ENCODE measurements at places on chromosomes 6 and 20.

- no peak for DNase-seq
Measured at GRCh38 chr6:6503191-6503590, 85.3 kb upstream of the LY86 start.

DNA sequence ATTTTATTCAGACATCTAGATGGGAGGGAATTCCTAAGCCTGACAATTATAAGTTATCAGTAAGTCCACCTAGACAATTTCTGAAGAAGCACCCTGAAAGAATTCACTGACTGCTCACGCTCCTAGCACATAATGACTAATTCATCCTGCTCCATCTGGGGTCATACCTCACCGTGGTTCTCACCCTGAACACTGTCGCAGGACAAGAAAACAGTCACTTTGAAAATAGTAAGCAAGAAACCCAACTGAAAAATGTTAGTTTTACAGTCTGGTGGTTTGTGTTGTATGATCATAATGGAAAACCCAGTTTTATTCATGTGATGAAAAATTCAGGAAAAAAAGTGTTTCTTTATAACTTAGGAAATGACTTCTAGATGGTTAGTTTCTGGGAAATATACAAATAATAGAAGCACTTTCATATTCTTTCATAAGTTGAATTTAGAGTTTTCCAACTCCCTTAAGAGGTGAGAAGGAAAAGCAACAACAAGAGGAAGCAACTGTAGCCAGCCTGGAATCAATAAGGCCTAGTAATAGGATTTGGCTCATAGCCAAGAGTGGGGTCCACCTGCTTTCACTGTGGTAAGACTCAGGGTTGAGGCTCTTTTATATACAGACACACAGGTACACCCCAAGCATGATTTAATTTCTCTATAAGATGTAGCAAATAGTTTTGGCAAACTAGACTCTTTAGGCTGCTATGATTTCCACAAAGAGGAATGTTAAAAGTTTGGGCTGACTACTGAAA, 94.1 kb downstream of the HIVEP2 start:
- no peak for DNase-seq

GRCh38 chr20:62064770-62065673, 659 bp downstream of the TAF4 start:
- no peak for DNase-seq

DNA sequence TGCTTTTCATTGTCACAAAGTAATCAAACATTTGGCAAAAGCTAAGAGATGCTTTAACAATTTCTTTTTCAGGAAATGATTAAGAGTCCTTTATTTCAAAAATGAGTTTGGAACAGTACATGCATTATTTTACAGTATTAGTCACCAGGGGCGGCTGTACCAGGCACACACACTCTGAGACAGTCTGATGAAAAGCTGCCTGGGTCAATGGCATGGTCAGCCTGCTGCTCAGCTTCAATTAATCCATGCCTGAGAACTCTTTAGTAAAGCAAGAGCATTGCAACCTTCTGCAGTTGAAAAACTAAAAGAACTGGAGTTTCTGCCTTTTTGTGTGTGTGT, 105.5 kb downstream of the TULP4 start:
- no peak for DNase-seq

DNA sequence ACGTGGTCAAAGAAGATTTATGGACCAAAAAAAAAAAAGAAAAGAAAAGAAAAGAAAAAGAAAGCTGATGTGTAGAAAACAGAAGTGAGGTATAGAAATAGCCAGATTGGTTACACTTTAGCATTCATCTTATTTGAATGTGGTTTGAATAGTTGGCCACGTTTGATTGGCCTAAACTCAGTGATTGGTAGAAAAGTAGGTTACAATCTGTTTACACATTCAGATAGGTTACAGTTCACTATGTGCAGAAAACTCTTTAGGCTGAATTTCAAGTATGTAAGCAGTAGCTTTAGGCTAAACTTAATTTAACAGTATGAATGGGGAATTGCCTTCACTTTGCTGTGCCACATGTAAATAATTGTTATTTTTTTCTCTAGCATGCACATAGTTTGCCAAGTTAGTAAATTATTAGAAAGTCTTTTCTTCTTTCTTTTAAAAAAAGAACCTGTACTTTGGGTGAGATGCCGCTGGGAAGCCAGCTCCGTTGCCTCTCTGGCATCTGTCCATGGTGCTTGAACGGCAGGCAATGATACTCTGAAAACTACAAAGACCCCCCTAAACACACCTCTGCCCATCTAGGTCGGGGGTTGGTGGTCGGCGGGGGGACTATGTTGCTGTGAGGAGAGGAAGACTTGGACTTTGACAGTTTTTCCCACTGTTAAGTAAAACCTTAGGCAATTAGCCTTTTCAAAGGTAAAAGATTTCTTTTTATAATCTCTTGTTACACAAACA, 173.0 kb downstream of the AIG1 start:
- DNase-seq = no peak

- no peak for DNase-seq
Measured at GRCh38 chr6:137944793-137945498, 77.9 kb downstream of the TNFAIP3 start.

- no peak for DNase-seq
Measured at GRCh38 chr20:21102603-21103311, 3.4 kb downstream of the LINC00237 start.

GRCh38 chr6:166614171-166614583, 12.9 kb downstream of the RPS6KA2 start:
- no peak for DNase-seq

- no peak for DNase-seq
Measured at GRCh38 chr20:50368813-50369224, 141.4 kb upstream of the PTPN1 start.

DNA sequence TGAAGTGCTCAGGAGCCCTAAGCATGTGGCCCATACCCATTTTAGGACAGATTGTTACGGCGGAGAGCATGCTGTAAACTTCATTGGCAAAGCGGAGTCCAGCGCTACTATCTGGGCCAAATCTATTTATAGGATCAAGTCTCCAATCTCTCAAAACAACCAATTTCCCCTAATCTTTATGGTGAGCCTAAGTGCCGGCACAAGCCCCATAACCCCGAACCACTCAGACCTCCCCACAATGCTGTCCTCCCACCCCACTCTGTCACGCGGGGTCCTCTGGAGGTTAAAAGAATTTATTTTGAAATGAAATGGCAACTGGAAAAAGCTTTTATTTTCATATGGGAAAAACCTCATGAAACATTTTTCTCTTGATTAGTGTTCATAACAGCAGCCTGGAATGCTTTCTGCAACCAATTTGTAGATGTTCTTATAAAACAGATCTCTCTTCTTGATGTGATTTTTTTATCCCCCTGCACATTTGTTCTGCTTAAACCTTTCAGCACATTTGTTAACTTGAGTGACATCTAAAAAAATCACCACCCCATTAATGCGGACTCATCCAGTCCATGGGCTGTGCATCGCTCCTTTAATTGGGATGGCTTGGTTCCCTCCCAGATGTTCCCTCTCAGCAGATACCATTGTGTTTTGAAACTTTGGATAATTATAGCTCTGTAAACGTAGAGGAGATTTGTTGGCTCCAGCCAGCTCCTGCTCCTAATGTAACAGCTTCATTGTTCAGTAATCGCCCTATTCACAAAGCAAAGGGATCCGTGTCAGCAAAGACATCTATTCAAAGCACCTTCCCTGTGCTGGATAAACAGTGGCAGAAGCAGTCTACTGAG, 323.6 kb downstream of the CD83 start:
- no peak for DNase-seq

DNA sequence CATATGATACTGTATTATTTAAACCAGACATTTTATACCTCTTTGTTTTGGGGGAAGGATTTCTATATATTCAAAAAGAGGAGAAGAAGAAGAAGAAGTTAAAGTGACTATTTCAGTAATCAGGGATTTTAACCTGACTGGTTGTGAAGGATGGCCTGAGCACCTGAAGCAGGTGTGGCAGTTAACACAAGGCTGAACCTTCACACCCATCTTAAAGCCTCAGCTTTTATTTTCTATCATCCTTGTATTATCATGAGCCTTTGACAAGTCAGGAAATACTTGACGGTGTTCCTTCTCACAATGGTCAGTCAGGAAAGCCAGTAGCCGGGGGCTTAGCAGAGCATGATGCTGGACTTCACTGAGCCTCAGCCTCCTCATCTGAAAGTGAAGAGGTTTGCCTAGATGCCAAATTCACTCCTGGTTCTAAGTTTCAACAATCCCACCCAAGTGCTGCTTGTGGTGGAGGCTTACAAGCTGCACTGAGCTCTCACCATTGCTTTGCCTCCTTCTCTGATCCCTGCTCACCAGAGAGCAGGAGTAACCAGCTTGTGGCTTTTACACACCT, 117.2 kb downstream of the JAG1 start:
- no peak for DNase-seq

DNA sequence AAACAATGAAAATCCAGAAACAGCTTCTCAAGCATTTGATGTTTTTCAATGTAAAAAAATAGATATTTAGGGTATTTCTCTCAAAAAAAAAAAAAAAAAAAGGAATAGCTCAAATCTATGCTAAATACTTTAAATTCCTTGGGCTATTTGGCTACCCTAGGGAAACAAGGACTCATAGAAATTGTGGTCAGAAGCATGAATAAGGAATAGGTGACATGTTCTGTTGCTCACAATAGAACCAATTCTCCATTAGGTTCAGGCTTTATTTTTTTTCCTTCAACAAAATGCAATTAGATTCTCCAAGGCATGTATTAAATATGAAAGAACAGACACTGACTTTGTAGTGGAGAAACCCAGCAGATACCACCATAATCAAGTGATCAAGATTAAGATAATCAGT, 904.3 kb upstream of the FLRT3 start:
- no peak for DNase-seq

DNA sequence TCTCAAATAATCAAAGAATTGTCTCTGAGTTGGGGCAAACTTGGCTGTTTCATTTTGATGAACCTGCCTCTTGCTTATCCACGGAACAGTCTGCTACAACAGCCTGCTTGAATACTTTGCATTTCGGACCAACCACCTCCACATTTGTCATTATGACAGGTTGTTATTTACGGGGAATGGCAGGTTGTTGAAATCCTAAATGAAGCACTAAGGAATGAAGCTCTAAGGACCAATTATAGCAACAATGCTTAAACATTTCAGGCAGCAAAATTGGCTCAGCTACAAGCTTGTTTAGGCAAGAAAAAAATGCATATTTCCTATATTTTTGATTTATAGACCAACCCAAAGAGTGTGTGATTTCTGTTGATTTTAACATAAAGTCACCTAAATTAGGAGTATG, 84.5 kb downstream of the MAP3K7 start:
- DNase-seq = no peak

DNA sequence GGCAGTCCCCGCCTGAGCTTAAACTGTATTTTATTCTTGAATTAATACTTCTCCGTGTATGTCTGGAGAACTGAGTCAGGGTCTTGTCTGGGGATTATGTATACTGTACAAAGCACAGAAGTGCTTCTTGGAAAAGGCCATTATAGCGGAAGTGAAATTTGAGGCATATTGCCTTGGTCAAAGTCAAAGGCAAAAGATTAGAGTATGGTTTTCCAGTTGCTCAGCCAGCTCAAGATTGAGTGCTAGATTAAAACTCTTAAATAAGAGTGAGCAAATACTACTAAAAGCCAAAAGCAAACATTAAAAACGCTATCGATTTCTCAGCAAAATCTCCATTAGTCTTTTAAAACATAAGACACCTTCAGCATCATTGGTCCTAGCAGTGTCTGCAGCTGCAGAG, 207.7 kb upstream of the MAN1A1 start:
- DNase-seq = no peak

GRCh38 chr20:60506061-60506460, 547.8 kb downstream of the CDH26 start:
- no peak for DNase-seq

- DNase-seq = no peak
Measured at GRCh38 chr6:34914358-34914757, 25.3 kb downstream of the ANKS1A start.

DNA sequence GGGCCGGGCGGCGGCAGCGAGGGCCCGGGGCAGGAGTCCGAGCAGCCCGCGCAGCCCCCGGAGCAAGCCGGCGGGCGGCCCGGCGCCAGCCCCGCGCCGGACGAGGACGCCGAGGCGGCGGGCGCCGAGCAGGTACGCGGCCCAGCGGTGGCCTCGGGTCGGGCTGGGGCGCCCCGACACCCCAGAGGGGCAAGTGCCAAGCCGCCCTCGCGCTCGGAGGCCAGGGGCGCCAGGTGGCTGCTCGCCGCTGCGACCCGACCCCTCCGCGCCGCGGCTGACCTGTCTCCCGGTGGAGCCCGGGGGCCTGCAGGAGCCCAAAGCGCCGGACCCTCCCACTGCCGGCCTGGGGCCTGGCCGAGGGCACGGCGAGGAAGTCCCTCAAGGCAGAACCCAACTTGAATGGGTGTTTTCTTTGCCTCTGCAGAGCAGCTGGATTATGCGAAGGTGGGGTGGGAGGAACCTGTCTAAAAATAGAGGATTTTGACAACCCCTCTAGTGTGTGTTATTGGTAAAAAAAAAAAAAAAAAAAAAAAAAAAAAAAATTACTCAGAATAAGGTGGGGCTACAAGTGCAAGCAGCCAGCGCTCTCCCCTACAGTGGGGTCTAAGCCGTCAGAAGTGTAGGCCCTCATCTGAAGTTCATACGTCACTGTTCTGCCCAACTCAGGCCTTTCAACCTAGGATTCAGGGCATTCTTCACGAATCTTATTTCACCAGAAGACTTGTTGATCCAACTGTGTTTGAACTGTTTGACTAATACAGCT, 609 bp downstream of the OGFRL1 start:
- DNase-seq = no peak

DNA sequence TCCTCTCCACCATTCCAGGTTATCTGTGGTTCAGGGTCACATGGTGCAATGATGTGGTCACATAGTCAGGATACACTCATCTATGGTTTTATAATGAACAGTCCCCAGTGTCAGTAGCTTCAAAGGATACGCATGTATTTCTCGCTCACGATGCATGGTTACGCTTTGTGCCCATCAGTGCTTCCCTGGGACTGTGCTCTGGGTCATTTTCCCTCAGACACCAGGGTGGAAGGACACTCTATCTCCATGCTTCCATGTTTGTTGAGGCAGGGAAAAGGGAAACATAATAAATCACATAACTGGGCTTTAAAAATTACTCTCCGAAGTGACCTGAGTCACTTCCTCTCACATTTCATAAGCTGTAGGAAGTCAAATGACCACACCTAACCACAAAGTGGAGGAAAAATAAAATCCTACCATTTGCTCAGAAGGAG, 394.8 kb upstream of the NOX3 start:
- no peak for DNase-seq

- DNase-seq = no peak
Measured at GRCh38 chr6:125670568-125670967, 78.9 kb upstream of the HEY2 start.

GRCh38 chr6:36908747-36909146, 23.0 kb downstream of the C6orf89 start:
- DNase-seq = no peak

DNA sequence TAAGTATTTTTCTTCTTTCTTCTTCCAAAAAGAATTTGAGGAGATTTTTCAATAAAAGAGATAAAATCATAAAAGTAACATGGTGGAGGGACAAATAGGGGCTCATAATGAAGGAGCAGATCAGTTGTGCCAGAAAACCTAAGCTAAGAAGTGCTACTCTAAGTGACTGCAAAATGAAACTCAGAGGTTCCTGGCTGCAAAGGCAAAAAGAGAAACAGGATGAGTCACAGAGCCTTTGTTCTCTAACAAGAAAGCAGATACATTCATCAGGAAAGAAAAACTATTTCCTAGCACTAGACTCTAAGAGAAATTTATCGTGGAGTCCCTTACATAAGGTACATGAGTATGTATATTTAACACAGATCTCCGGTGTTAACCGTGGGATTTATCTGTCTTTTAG, 49.8 kb downstream of the TSHZ2 start:
- no peak for DNase-seq

Measured in stimulated activated CD8-positive, alpha-beta memory T cell treated with anti-CD3 and anti-CD28 coated beads, Interleukin-12 subunit alpha, Interleukin-12 subunit beta, amount 100 ng/mL, for 4 hours (primary cell).